Left renal cortex interstitium (tissue), 4 donors: ENCODE measurements at places on chromosomes 2 and 18. TPM values are rescaled to one million over a fixed set of nuclear protein-coding genes. Genes with fewer than 3 reads are reported as not detected.

GRCh38 chr2:226169751-226170581 lies 629.7 kb downstream of the IRS1 start:
- DNase-seq = no peak

The SPIRE1 gene
- polyA plus RNA-seq = 32.0 TPM

DNA sequence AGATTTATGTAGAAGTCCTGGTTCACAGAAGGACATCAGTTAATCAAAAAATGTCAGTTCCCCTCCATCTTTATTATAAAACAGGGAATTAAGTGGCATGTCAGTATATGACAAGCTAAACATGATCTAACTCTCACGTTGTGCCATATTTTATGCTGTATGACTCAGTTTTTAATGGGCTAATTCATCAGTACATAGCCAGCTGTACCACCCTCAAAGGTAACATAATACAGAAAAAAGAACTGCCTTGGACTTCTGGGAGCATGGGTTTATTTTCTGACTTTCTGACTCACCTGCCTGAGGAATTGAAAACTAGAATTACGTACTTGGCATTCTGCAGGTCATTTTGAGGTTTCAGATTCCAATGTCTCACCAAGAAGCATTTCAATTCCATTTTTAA lies 135.7 kb downstream of the CMPK2 start:
- DNase-seq = no peak

The PTGR3 gene
- 36.3 TPM for polyA plus RNA-seq

DNA sequence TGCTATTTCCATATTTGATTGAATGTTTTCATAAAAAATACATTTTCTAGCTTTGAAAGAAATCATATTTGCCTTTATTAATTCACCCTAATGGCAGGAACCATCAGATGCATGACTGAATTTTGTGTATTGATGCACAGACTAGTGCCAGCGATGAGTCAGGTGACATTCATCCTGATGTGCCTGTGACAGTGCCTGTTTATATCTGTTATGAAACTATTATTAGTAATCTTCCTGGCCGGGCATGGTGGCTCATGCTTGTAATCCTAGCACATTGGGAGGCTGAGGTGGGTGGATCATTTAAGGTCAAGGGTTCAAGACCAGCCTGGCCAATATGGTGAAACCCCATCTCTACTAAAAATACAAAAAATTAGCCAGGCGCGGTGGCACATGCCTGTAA lies 170.0 kb downstream of the TSN start:
- no peak for DNase-seq

GRCh38 chr2:221649051-221649775 lies 77.1 kb upstream of the EPHA4 start:
- DNase-seq = peak; percentile 13

The C2orf66 gene
- polyA plus RNA-seq = 0.35 TPM

The PLEKHH2 gene
- 21.4 TPM for polyA plus RNA-seq

- DNase-seq = no peak
These were observed 34.4 kb downstream of the ACAA2 start for GRCh38 chr18:49778826-49779465.

GRCh38 chr18:39350945-39351344 lies 1785.3 kb upstream of the CELF4 start:
- no peak for DNase-seq

- no peak for DNase-seq
These were observed 108.4 kb downstream of the PRELID3A start for GRCh38 chr18:12516049-12516630.

- DNase-seq = no peak
These were observed 6.5 kb downstream of the POU3F3 start for GRCh38 chr2:104860451-104860790.

The GLB1L gene
- 23.3 TPM for polyA plus RNA-seq

The SLC11A1 gene
- 0.68 TPM for polyA plus RNA-seq

DNA sequence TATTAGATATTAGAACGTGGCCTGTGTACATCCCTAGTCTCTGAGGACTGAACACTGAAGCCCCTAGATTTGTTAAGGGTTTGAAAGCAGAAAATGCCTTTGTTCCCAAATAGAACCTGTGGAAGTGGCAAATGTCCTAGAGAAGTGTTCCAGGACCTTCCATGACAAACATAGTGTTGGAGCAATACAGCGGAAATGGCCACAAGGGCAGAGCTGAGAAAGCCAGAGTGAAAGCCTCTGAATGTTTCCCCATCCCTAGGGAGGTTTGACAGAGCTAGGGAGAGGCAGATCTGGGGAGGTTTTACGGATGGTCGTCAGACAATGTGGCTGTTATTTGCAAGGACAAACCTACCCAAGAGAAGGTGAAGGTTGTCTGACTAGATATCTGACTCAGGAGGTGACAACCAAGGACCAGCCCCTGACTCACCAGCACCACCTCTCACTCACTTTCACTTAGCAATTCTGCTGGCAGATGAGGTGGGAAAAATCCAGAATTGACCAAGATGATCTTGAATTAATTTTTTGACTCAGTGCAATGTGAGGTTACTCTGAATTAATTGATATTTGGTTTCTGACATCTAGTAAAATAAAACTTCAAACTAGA lies 24.1 kb downstream of the RBM43 start:
- DNase-seq = no peak

DNA sequence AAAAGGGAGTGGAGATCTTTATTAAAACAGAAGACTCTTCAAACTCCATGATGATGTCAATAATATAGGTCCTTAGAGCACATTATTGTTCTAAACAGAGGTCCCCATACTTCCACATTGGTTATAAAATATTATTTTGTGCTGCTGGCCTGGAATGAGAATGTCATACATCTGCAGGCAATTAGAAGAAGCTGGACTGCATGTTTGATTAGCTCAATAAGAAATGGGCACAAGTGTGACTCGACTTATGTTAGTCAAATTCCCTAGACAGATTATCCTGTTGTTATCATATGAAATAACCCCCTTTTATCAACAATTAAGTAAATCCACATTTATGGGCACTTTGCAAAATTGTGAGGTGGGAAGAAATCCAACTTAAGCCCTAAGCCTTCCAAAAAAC lies 8.8 kb downstream of the EFEMP1 start:
- no peak for DNase-seq

GRCh38 chr18:48989304-48990303 lies 38.8 kb upstream of the SMAD7 start:
- no peak for DNase-seq

The ALPG gene
- 0.05 TPM for polyA plus RNA-seq

- no peak for DNase-seq
These were observed 113.8 kb upstream of the TTN start for GRCh38 chr2:178920916-178921513.

GRCh38 chr18:34873986-34874580 lies 164.0 kb downstream of the DTNA start:
- no peak for DNase-seq

The CCBE1 gene
- polyA plus RNA-seq = 45.3 TPM

The UPP2 gene
- polyA plus RNA-seq = 2.3 TPM

The ANKRD29 gene
- 1.7 TPM for polyA plus RNA-seq

DNA sequence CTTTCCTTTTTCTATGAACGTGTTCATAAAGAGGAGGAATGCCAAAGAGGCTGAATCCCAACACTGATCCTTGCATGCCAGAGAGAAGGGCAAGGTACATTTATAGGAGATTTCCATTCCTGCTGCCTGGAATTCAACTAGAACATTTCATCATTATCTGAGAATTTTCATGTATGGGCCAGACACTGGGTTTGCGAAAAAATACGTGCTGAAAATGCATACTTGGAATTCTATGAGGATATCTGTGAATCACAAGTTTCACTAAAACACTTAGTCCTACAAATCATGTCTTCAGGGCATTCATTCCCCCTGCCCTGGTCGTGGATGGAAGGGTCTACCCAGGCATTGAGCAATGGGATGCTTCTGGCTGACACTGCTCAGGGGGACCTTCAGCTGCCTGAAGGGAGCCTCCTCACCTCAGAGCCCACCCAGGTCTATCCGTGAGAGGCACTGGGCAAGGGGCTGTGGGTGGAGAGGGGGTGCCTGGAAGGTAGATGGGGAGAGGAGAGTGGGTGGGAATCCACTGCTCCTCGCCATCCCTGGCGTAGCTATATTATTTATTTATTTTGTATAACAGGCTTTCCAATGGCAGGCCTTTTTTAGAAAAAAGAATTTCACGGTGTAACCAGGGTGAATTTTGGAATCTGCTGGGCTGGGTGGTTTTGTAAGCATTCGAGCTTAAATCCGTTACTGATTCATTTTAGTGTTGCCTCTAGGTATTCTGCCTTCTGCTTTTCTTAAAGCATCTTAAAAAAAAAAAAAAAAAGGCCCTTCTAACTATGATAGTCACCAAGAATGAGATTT lies 560.6 kb upstream of the ID2 start:
- DNase-seq = no peak

GRCh38 chr2:9744256-9745004 lies 98.8 kb upstream of the TAF1B start:
- no peak for DNase-seq

- no peak for DNase-seq
These were observed 79.0 kb downstream of the TLK1 start for GRCh38 chr2:171081649-171082111.
